ENCODE measurements at places on chromosomes 4 and X.

DNA sequence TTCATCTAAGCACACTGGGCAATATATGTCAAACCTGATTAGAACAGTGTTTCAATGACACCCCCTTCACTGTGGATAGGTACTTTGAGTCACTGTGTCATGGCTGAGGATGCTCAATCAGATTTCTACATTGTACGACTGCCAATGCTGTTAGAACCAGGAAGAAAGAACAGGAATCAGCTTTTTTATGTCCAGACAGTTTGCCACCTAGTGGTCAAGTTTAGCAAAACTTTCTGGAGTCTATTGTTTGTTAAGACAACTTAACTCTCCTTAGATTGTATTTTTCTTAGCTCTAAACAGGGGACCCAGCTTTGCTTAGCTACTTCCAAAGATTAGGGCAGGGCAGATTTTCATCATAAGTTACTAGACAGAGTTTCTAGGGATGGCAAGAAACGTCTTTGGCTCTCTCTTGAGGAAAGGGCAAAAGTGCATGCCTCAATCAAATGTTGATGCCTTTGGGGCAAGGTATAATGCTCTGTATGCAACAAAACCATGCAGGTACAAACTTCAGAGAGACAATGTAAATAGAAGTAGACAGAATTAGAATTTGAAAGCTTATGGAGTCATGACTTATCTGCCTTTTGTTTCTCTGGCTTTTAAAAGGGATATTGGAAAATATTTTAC is 40.5 kb upstream of the BMP3 start:
- no peak for DNase-seq

DNA sequence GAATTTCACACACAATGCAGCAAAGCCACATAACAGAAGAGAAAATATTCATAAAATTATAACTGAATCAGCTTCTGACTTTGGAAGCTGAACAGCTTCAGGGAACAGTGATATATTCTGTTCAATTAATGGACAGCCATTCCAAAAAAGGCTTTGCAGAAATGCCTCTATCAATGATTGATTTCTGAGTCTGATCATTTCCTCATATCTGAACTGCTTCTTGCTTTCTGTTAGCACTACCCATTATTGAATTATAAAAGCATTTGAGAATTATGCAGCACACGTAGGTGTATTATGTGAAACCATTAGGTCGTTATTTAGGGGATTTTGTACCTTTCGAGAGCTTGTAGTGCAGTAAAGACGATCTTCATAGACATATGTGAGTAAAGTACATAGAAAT is 159.6 kb downstream of the STIM2 start:
- DNase-seq: no peak

- no peak for DNase-seq
These were observed 389.2 kb downstream of the IQCM start for GRCh38 chr4:149426461-149426860.

- DNase-seq: no peak
These were observed 35.3 kb upstream of the CHRNA9 start for GRCh38 chr4:40299811-40300292.

GRCh38 chr4:48780865-48781214 is 761 bp upstream of the FRYL start:
- no peak for DNase-seq

DNA sequence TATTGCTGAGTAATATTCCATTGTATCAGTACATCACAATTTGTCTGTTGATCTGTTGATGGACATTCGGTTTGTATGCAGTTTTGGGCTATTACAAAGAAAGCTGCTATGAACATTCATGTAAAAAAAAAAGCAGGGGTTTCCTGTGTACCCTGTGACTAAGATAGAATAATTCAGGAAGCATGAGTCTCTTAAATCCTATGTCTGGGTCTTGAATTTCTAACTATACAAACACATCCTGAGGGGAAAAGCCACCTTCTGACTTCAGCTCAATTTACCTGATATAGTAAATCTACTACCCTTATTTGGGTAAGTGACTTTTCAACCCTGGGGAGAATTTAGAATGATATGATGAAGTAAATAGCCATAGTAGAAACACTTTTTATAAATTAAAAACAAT is 94.6 kb upstream of the FUNDC1 start:
- DNase-seq: no peak
